ENCODE measurements at places on chromosomes 4 and X. TPM values are rescaled to one million over a fixed set of nuclear protein-coding genes. Genes with fewer than 3 reads are reported as not detected.

The GPC4 gene
- 1.2 TPM for total RNA-seq

The EDNRA gene
- total RNA-seq: 9.4 TPM

The INTU gene
- 26.9 TPM for total RNA-seq

The SMIM31 gene
- not detected for total RNA-seq

The USP51 gene
- 4.5 TPM for total RNA-seq

The GAB3 gene
- total RNA-seq: 0.82 TPM

The CFAP47 gene
- total RNA-seq: 5.3 TPM

The UGT2A3 gene
- total RNA-seq: not detected

The ANXA3 gene
- total RNA-seq: 5.7 TPM

The ITM2A gene
- 71.3 TPM for total RNA-seq

The PARM1 gene
- total RNA-seq: 7.3 TPM

The ATOH1 gene
- total RNA-seq: not detected

The IL15 gene
- 1.2 TPM for total RNA-seq

The SOX3 gene
- 2.4 TPM for total RNA-seq

The CHIC2 gene
- 49.7 TPM for total RNA-seq

The FRMD7 gene
- 0.41 TPM for total RNA-seq

The TRIM2 gene
- total RNA-seq: 1,036 TPM

The ABLIM2 gene
- 9.4 TPM for total RNA-seq

The FAM9B gene
- not detected for total RNA-seq

The LDOC1 gene
- 4.9 TPM for total RNA-seq

The SERPINA7 gene
- not detected for total RNA-seq

The USP17L18 gene
- not detected for total RNA-seq

The EREG gene
- not detected for total RNA-seq

The SH3D19 gene
- 8.2 TPM for total RNA-seq

The AADAT gene
- total RNA-seq: 28.1 TPM

The HTN3 gene
- total RNA-seq: not detected

The IRS4 gene
- total RNA-seq: 1.2 TPM

The SPANXB1 gene
- total RNA-seq: not detected

The YY2 gene
- total RNA-seq: 0.82 TPM

The MAGEA12 gene
- not detected for total RNA-seq

The ZNF595 gene
- 55.8 TPM for total RNA-seq

The GYG2 gene
- 4.1 TPM for total RNA-seq

The ARMCX4 gene
- total RNA-seq: 9.4 TPM

The GAGE1 gene
- not detected for total RNA-seq

The KIAA0232 gene
- 44.4 TPM for total RNA-seq

The ERCC6L gene
- total RNA-seq: 0.41 TPM

The HEPH gene
- total RNA-seq: 3.3 TPM

The MAGEA4 gene
- total RNA-seq: not detected

The POU4F2 gene
- total RNA-seq: not detected

The CSAG1 gene
- not detected for total RNA-seq

The TMEM164 gene
- total RNA-seq: 6.9 TPM

The APLN gene
- 2.4 TPM for total RNA-seq

The PSAPL1 gene
- total RNA-seq: not detected

The SPANXN3 gene
- not detected for total RNA-seq

The MGARP gene
- 0.82 TPM for total RNA-seq

The CYBB gene
- 10.6 TPM for total RNA-seq

The RNF128 gene
- total RNA-seq: 1.6 TPM

The SCARB2 gene
- total RNA-seq: 263 TPM

The AMER1 gene
- total RNA-seq: 7.7 TPM

The LRIT3 gene
- not detected for total RNA-seq

The LNX1 gene
- total RNA-seq: 67.7 TPM

The IL2 gene
- total RNA-seq: not detected

The DGKK gene
- total RNA-seq: 0.41 TPM

The AMELX gene
- total RNA-seq: not detected

The CT45A5 gene
- not detected for total RNA-seq

The CEP44 gene
- total RNA-seq: 24.5 TPM
